ENCODE measurements at places on chromosomes 1 and 21.
A peak's percentile ranks its signal among the peaks of the same experiment; 100 is the strongest.

GRCh38 chr1:185132534-185132933, 24.2 kb downstream of the TRMT1L start:
- no peak for DNase-seq

DNA sequence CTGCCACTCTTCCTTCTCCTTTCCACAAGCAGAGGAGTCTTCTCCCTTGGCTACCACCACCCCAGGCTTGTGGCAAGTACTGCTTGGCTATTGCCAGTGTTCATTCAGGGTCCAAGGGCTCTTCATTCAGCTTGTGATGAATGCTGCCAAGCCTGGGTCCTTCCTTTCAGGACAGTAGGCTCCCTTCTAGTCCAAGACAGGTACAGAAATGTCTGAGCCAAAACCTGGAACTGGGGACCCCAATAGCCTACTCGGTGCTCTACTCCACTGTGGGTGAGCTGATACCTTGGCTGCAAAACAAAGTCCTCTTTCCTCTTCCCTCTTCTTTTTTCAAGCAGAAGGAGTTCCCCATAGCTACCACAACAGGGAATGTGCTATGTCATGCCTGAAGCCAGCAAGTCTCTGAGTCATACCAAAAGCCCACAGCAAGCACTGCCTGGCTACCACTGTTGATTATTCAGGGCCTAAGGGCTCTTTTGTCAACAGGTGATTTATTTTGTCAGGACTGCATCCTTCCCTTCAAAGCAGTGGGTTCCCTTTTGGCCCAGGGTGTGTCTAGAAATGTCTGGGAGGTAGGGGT, 268.9 kb downstream of the HHAT start:
- peak; percentile 96 for DNase-seq

GRCh38 chr1:110513511-110513910, 5.5 kb downstream of the KCNA10 start:
- peak; percentile 6 for DNase-seq

- no peak for DNase-seq
These were observed at the start of gene DCDC2B for GRCh38 chr1:32208891-32209328. TSS of gene DCDC2B (plus strand) at chr1:32209089. CDS start at chr1:32209094, 5 bp downstream.

DNA sequence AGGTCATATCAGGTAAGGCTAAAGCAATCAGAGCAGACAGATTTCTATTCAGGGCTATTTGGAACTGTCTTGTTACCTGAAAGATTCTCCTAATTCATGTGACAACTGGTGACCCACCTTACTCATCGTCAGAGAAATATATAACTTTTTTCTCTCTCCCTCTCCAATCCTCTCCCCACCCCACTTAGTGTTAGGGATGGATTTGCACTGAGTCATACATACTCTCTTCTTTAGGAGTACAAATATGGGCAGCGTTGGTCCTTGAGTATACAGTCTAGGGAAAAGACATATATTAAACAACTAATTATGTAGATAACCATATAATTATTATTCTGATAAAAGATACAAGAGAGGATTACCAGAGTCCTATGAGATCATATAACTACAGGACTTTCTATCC, 246.3 kb downstream of the HHIPL2 start:
- peak; percentile 61 for DNase-seq

DNA sequence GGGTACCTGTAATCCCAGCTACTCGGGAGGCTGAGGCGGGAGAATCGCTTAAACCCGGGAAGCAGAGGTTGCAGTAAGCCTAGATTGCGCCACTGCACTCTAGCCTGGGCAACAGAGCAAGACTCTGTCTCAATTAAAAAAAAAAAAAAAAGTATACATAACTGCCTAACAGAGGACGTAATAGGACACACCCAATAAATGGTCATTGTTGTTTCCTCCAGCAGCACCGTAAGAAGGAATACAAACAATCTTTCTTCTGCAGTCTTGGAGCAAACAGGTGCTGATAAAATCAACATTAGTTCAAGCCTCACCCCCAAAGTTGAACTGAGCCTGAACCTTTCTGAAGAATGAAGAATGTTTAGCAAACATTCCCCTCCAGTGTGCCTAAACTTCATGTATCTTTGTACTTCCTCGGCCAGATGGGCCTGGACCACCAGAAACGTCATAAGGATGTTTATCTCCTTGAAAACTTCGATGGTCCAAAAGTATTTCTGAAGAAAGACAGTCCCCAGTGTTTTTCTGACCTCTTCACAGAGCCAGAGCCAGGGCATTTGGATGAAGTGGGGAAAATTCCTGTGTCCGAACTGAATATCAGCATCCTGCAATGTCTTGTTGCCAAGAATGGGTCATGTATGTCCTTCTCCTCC, 136.8 kb upstream of the F3 start:
- DNase-seq = no peak

DNA sequence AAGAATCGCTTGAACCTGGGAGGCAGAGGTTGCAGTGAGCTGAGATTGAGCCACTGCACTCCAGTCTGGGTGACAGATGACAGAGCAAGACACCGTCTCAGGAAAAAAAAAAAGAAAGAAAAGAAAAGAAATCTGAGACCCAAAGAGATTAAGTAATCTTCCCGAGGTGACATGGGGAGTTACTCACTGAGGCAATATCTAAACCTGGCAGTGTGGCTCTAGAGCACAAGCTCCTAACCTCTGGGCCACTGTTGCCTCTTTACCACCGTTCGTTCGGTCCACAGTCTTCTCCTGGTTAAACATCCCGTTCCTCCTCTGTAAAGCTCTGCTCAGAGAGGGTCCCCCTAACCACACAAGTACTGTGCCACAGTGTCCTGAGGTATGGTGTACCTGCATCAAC, 1.5 kb downstream of the HMGCL start:
- no peak for DNase-seq
